WERI-Rb-1 (cell line): ENCODE measurements at places on chromosomes 16 and 17.

DNA sequence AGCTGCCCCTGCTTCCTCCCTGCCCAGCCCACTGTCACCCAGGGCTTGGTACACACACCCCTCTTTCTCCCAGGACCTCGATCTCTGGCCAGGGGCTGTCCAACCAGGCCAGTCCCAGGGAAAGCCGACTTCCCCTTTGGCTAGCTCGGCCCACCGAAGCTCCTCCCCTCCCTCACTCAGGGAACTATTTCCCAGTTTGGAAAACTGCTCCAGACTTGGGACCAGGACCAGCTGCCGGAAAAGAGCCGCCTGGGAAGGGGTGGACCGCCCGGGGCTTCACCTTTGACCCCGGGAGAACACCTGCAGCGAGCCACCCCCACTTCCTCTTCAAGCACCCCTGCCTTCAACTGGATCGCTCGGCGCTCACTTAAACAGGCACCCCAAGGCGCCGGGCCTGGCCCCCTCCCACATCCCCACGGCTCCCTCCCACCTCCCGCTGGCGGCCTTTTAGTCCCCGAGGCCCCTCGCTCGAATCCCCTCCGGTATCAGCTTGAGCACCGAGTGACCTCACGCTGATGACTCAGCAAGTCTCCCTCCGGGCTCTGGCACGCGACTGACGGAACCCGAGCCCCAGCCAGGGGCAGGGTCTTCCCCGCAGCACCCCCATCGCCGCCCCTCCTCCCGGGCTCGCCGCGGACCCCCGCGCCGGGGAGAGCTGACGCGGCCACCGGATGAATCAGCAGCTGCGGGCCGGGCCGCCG is 934 bp downstream of the MAFG start:
- DNase-seq, result peak; percentile 71

DNA sequence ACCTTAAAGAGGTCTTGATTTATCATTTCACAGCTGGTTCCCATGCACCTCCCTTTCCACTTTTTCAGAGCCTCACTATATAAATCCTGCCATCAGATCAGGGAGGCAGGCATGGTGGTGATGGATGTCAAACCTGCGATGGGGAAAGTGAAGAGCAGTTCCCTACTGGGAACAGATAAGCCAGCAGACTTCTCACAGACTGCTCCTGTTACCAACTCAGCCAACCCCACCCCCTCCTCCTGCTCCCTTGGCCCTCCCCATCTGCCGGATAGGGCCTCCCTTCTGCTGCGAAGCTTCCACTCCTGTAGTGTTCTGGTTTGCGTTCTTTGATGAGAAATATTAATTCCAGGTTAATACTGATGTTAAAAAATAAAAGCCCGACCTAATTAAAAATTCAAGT is 232.1 kb downstream of the STX8 start:
- DNase-seq, result peak; percentile 75

DNA sequence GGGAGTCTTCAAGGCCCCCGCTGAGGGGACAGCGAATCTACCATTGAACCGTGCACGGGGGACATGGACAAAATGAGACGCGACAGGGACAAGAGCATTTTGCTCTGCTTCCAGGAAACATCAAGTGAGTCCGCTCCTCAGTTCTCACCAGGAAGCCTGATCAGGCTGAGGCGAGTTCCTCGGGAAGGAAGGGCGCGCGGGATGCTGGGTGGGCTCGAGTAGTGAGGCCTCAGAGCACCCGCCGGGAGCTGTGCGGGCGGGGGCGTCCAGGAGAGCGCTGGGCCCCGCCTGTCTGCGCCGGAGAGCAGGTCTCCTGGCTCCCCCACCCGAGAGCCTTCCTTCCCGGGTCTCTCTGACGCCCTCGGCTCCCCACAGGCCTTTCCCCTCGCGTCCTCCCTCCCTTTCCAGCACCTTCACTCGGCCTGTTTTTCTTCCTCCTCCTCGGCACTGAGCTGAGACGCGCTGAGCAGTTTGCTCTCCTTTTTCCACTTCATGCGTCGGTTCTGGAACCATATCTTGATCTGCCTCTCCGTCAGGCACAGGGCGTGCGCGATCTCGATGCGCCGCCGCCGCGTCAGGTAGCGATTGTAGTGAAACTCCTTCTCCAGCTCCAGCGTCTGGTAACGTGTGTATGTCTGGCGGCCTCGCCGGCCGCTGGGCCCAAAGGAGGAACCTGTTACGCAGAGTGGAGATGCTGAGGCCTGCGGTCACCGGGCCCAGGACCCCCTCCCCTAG is 2.6 kb upstream of the HOXB5 start:
- DNase-seq, result no peak

GRCh38 chr17:2710071-2710802 is 1.3 kb downstream of the CLUH start:
- no peak for DNase-seq

- DNase-seq, result no peak
Measured at GRCh38 chr17:11944587-11944986, 52.7 kb downstream of the ZNF18 start.

GRCh38 chr17:35161281-35161761 is 13.7 kb downstream of the UNC45B start:
- DNase-seq, result no peak

GRCh38 chr17:75315541-75316243 is 26.5 kb upstream of the SLC25A19 start:
- no peak for DNase-seq

- DNase-seq, result no peak
Measured at GRCh38 chr17:78669975-78670518, 92.9 kb upstream of the DNAH17 start.

DNA sequence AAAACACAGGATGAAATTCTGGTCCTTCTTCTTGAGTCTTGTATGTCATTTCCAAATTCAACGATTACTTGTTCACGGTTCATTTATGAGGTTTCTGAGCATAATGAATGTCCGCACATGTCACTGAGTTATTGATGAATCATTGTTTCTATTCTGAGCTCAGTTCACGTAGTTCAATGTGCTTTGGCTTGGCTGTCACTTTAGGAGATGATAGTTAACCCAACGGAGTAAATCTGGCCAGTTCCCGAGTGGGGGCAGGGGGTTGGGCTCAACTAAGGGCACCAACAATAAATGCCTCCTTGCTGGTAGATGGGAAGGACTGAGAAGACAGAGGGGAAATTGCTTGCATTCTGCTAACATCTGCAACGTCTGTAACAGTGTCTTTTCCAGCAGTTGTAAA is 239.4 kb upstream of the HSBP1 start:
- DNase-seq, result no peak

GRCh38 chr16:86880316-86881117 is 302.2 kb downstream of the FOXL1 start:
- no peak for DNase-seq

GRCh38 chr17:71224824-71225575 is 895.8 kb upstream of the SOX9 start:
- DNase-seq, result no peak

- DNase-seq, result no peak
Measured at GRCh38 chr16:89104930-89105571, 11.4 kb downstream of the ACSF3 start.

GRCh38 chr16:80932708-80933095 is 74.0 kb downstream of the CMC2 start:
- no peak for DNase-seq

DNA sequence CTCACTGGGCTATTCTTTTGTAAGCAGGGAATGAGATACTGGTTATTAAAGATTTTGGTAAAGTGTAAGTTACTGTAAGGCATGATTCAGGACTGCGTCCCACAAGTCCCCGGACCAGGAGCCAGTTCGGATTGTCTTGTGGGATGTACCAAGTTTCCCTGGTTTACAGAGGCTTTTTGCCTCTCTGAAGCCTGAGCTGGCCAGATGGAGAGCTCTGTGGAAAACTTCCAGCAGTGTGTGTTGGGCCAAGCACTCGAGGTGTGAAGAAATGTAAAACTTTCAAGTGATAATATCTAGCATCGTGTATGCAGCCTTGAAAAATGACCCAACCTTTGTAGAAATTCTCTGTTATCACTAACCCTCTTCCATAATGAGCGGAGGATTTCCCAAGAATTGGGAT is 2.4 kb downstream of the EPN2 start:
- no peak for DNase-seq

DNA sequence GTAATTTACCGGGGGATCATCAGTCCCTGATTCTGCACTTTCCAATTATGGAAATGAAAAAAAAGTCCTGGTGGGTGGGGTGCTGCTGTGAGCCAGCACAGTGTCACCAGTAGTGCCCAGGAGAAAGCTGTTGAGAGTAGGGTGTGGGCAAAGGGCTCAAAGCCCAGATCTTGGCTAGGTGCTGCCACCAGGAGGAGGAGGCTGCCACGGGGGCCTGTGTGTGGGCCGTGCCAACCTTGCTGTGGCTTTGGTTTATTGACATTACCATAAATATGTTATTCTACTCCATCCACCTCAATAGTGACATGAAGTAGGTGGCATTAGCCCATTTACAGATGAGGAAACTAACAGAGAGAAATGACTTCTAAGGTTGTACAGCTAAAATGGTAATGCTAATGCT is 6.7 kb upstream of the PRPSAP2 start:
- no peak for DNase-seq

DNA sequence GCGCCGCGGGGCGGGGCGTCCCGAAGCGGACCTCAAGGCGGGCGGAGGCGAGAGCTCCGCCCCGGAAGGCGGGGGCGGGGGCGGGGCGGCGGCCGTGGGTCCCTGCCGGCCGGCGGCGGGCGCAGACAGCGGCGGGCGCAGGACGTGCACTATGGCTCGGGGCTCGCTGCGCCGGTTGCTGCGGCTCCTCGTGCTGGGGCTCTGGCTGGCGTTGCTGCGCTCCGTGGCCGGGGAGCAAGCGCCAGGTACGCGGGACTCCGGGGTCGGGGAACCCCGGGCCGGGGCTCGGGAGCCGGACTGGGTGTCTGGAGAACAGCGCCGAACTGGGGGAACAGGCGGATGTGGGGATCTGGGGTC is at the start of gene TNFRSF12A:
TNFRSF12A (plus strand) TSS at position 122 of the 357 bp plus-strand sequence; CDS start at position 152, 30 bp downstream.
- peak; percentile 80 for DNase-seq

- no peak for DNase-seq
Measured at GRCh38 chr16:11131706-11132105, 124.3 kb downstream of the SOCS1 start.

GRCh38 chr16:89993377-89993776 is 25.9 kb downstream of the DBNDD1 start:
- DNase-seq, result no peak

DNA sequence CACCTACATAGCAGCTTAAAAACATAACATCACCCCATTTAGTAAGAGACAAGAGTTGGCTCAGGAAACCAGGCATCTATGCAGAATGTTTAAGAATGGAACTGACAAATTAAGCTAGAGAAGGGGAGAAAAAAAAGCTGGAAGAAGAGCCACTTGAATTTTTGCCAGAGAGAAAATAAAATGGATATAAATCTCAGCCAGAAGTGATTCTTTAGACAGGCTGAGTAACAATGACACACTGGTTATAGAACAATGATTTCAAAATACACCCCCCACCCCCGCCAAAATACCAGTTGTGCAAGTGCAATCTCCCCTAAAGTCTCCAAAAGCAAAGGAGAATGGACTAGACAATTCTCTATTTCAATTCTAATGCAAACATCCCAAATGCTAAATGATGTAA is 22.4 kb downstream of the LSM12 start:
- DNase-seq, result no peak

- DNase-seq, result no peak
Measured at GRCh38 chr16:88061346-88062110, 110.3 kb downstream of the BANP start.

DNA sequence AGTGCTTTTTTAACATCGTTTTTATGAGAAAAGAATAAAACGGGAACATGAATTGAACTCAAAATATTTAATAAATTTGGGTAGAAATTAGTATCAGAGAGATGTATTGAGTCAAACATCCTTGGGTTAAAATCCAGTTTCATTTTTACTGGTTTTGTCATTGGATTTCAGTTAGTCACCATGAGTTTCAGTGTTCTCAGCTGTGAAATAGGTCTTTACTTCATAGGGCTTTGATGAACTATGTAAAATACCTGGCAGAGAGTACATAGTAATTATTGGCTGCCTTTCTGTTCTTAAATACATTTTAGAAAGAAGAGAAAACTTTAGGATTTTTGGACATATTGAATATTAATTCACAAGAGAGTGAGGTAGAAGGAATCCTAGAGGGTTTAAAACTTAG is 105.8 kb downstream of the TANC2 start:
- DNase-seq, result no peak

DNA sequence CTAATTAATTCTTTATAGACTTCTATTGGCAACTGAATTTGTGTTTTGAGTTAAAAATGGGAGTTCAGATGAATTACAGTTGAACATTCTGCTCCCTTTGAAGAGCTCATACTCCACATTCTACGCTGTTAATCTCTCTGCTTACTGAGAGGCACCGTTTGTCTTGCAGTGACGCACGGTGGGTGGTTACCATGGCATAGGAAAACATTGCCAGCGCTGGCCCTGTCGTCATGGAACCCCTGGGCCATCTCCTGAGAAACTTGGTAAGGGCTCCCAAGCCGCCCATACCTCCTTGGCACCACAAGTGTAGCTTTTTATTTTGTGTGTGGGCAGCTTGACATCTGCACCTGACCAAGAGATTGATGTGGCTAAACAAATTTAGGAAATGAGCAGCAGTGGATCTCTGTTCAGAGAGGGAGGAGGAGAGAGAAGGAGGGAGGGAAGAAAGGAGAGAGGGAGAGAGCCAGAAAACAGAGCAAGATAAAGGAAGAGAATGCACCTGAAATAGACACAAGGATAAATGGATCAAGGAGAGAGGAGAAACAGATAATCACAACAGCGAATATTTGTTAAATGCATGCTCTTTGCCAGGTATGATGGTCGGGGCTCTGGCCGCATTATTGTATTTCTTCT is 398.5 kb downstream of the HAPSTR1 start:
- DNase-seq, result no peak

GRCh38 chr17:78121801-78122215 is 6.7 kb downstream of the TMC6 start:
- no peak for DNase-seq

- no peak for DNase-seq
Measured at GRCh38 chr17:48639136-48639535, 13.0 kb upstream of the HOXB9 start.

- no peak for DNase-seq
Measured at GRCh38 chr17:2008332-2009126, 16.6 kb downstream of the RTN4RL1 start.

DNA sequence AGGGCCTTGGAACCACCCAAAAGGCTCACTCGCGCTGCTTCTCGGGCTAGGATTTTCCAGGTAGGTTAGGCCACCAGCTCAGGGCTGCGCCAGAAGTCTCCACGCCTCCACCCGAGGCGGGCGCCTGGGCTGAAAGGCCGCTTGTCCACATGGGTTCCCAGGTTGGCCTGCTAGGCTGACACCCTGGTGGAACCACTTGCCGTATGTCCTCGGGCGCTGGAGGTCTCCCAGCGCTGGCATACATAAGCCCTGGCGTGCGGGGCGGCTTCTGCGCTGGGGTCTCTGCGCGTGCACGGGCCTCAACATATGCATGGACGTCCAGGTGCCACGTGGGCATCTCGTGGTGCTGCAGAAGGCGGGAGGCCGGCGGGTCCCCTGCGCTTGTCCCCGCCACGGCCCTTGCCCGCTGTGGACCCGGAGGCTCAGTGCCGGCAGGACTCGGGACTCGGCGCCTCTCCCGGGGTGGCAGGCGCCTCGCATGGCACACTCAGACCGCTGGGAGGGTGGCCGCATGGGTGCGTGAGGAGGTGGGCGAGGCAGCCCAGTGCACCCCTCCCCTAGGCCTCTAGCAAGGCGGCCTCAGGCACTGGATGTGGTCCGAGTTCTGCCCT is 47.2 kb upstream of the ZNF629 start:
- no peak for DNase-seq
